ENCODE measurements at places on chromosomes 12 and 14.

DNA sequence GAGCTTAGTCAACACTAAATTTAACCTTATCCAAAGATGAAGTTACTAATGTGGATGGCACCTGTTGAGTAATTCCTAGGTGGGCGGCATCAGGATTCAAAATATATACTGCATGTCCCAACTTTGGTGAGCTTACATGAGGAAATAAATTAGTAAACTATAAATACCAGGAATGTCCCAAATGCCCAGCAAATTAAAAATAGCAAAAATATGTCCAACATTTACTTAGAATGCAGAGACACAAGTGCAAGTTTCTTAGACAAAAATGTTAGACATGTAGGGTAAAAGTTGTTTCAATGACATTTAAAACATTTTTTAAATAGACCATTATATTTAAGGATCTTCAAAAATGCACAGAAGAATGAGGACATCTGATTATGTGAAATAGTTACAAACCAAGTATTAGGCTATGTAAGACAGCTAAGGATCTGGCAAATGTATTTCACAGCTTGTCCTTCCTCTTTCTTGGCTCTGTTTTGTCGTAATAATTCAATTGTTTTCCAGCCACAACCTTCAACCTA is 115.9 kb downstream of the NAV3 start:
- DNase-seq, result no peak

DNA sequence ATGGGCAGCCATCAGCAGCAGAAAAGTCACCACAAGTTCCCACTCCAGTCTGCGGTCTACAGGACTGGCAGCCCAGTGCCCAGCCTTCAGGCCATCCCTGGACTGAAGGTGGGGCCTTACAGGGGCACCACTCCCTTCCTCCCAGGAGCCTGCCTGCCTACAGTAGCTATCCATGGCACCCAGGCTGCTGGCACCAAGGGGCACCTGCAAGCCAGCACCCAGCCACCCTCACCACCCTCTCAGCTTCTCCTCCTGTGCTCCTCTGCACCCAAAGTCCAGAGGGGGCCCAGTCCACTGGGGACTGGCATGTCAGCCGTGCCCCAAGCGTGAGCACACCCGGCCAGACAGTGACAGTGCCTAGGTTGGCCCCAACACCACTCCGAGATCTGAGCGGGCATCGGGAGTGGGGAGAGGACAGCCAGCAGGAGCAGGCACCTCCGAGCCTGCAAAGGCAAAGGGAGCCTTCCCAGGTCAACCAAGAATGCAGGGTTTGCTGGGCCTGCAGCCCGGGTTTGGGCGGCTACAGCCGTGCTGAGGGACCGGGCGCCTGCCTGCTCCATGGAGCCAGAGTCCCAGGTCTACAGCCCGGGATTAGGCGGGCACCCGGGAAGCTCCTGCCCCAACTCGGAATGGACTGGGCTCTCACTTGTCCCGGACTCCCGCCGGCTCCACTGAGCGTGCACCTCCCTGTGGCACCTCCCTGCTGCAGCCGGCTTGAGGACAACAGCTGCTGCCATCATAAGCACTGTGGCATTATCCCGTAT is 8.1 kb upstream of the OR6C65 start:
- DNase-seq, result no peak

DNA sequence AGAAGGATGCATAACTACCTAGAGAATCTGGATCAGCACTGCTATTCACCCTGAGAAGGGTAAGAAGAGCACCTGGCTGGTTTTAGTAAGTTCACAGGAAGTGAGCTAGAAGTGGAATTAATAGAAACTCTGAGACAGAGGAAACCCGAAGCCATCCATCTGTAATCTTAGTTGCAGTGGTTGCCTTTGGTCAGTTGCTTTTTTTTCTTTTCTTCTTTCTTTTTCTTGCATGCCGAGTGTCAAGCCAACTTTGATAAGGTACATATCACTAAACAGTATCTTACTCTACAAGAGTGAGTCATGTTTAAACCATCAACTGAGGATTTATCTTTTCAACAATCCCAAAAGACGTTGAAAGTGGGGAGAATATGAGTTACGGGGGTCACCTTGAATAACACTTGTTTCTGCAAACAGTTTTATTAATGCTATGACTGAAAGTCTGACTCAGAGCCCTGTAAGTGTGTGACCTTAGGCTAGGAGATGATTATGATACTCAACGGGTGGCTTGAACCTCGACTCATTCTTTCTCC is 26.7 kb downstream of the C12orf75 start:
- no peak for DNase-seq

- DNase-seq, result no peak
Observed at GRCh38 chr12:23084236-23084995, 459.4 kb downstream of the ETNK1 start.

DNA sequence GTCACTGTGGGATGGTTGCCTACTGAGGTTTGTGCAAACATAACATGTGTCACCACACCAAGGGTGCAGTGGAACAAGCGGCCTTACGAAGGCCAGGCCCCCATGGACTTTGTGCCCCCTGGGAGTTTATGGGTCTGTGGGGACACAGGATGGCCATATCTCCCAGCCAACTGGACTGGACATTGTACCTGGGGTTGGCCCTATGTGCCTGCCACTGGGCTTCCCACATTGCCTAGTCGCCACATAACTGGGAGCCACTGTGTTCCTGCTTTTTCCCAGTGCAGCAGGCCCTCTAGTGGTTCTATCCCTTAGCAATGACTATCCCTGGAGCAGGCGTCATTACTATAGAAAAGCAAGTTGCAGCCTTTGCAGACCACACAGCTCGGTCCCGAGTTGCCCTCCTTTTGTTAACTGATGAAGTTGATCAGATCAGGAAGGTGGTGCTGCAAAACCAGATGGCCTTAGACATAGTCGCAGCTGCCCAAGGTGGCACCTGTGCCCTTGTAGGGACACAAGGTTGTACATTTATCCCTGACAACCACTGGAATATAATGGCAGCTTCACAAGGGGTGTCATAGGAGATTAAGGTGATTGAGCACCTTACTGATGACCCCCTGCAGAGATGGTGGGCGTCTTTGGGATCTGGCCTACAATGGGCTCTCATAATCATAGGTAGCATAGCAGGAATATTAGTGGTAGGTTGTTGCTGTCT is 15.2 kb upstream of the RNASE12 start:
- no peak for DNase-seq

GRCh38 chr14:33030386-33030785 is 91.7 kb downstream of the NPAS3 start:
- DNase-seq, result no peak

DNA sequence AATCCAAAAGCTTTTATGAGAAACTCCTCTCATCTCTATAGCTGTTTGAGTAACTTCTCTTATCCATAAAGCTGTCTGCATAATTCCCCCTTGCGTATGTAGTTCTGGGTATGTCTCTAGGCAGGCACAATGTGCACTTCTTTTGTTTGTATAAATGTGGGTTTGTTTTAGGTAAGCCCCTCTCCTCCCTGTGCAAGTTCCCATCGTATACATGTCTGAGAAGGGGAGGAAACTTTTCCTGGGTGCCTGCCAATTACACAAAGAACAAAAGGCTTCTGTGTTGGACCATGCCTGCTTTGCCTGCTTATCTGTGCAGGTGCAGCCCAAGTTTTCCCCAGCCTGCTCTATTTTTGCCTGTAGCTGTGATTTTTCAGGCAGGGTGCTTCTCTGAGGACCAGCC is 96.7 kb downstream of the CCER1 start:
- DNase-seq, result no peak

GRCh38 chr14:37948266-37948665 is 259.4 kb upstream of the SSTR1 start:
- DNase-seq, result no peak

DNA sequence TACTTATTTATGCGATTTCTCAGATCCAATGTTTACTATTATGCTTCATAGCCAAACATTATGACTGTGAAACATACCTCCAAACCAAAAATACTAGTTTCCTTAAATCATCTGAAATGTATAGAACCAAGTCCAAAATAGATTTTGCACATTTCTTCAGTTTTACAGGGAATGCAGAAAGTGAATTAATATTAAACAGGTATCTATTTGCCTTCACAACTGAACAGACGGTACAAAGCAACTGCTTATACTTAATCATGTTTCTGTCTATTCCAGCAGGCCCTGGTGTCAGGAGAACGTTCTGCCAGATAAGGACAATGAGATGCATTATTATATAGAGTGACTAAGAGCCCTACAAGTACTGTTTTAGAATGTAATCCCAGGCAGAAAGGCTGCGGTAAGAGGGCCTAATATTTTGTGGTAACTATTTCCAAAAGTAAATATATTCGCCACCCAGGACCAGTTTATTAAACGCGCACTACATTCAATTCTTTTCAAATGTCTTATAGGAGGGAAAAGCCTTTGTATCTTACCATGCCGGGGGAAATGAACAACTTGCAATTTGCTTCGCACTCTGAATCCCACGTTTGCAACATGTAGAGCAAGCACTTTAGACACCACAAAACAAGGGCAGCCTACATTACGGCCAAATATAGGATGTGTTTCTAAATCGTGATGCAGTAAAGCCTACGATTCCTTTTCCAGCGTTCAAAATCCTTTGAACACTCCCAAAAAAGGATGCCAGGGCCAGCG is 1.5 kb downstream of the CORO1C start:
- DNase-seq, result no peak

DNA sequence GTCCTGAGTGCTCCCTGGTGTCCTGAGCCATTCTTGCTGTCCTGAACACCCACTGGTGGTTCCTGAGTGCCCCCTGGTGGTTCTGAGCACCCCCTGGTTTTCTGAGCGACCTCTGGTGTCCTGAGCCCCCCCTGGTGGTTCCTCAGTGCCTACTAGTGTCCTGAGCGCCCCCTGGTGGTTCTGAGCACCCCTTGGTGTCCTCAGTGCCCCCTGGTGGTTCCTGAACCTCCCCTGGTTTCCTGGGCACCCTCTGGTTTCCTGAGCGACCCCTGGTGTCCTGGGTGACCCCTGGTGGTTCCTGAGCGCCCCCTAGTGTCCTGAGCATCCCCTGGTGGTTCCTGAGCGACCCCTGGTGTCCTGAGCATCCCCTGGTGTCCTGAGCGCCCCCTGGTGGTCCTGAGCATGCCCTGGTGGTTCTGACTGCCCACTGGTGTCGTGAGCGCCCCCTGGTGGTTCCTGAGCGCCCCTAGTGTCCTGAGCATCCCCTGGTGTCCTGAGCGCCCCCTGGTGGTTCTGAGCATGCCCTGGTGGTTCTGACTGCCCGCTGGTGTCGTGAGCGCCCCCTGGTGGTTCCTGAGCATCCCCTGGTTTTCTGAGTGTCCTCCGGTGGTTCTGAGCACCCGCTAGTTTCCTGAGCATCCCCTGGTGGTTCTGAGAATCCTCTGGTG is 473.1 kb downstream of the TMEM121 start:
- peak; percentile 89 for DNase-seq

GRCh38 chr12:1947081-1947480 is 28.6 kb upstream of the CACNA2D4 start:
- DNase-seq, result no peak

GRCh38 chr14:52313462-52313861 is 650 bp upstream of the PTGER2 start:
- DNase-seq, result no peak

DNA sequence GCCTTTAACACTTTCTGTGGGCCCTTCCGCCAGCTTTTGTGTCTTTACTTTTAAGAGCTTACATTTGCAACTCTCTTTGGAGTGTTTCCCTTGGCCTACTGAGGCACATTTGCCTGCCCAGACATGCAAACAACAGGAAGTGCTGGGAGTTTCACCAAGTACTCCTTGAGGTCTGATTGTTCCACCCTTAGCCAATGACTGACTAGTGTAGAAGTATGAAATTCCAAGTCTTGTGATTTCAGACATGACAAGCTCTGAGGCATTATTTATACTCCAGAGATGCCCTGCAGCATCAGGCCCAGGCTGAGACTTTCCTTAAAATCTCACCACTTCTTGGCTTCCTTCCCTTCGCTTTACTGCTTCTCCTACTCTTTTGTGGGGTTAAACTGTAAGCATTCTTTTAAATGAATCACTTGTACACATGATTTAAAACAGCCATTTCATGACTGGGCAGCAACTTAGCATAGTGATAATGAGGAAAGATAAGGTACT is 174.1 kb downstream of the SLC6A15 start:
- DNase-seq, result no peak

DNA sequence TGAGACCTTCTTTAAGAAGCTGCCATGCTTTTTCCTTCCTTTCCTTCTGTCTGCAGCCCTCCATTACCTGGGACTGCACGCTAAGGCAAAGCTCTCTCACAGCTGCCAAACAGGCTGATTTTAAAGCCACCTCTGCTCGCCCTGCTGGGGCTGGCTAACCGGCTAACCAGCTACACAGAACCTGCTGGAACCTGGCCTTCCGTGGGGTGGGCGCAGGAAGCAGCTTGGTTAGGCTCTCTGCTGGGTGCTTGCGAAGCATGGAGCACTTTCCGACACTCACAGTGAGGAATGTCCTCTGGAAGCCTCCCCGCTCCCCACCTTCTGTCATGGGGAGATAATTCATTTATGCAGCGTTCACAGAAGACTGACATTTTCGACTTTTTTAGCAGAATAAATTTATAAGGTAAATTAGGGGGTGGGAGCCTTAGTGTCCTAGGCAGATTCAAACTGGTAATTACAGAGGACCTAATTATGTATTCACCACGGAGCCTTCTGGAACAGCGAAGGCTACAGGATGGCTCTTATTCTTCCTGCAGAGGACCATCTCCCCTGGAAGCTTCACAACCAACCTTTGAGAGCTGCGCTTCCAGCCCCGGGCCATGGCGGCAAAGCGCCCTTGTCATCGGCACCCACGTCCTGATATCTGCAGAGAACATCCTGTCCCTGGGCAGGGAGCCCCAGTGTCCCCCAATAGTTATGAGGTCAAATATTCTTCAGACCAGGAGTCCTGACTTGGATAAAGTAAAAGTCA is 12.4 kb upstream of the BCL11B start:
- DNase-seq, result no peak
